ENCODE measurements at places on chromosomes 2 and 18.

GRCh38 chr2:190835303-190835930 lies 45.2 kb upstream of the GLS start:
- DNase-seq = no peak

DNA sequence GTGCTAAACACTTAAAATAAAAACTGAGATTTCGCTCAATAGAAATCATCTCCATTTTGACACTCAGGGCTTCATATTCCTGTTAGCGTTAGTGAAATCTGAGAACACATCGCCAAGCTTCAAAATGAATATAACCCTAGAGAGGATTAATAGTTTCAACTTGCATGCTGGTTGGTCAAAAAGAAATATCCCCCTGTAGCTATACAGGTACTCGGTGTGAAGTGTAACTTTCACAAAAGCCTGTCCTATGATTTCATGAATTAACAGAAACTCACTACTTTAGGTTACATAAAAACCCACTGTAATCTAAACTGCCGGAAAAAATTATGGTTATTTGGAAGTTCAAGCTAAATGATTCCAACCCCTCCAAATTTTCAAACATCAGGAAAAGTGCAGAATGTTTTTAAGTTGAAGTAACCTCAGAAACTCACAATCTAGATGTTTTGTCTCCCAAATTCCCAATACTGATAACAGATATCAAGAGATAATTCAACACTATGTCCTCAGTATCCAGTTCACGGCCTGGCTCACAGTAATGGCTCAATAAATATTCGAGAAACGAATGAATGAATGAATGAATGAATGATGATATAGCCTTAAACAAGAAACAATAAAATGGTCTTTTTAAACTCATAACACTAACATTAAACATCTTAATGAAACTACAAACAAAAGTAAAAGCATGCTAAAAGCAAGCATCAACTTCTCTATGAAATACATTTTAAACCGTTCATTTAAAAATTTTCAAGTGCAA lies 2.5 kb downstream of the TLK1 start:
- DNase-seq = no peak

- DNase-seq = no peak
Measured at GRCh38 chr2:190959911-190960788, 53.8 kb downstream of the STAT1 start.

- DNase-seq = no peak
Measured at GRCh38 chr2:208549546-208550158, 143.1 kb downstream of the PTH2R start.

GRCh38 chr2:53504507-53504906 lies 263.1 kb upstream of the CHAC2 start:
- no peak for DNase-seq

GRCh38 chr18:26685438-26686157 lies 137.2 kb upstream of the KCTD1 start:
- no peak for DNase-seq

DNA sequence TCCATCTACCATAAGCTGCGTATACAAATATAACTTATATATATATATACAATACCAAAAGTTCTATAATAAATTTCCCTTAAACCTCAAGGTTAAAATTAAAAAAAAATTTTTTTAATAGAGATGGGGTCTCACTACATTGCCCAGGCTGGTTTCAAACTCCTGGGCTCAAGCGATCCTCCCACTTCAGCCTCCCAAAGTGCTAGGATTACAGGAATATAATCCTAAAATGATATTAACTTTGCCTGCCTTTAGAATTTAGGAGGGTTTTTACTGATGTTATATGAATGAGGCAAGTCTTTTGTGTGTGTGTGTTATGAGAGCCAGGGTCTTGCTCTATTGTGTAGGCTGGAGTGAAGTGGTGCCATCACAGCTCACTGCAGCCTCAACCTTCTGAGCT lies 49.2 kb downstream of the HNRNPLL start:
- no peak for DNase-seq

GRCh38 chr2:16828828-16829160 lies 163.2 kb upstream of the CYRIA start:
- no peak for DNase-seq

GRCh38 chr2:235416858-235417499 lies 76.9 kb upstream of the AGAP1 start:
- DNase-seq = no peak

- DNase-seq = no peak
Measured at GRCh38 chr18:32427084-32427900, 43.4 kb downstream of the GAREM1 start.

DNA sequence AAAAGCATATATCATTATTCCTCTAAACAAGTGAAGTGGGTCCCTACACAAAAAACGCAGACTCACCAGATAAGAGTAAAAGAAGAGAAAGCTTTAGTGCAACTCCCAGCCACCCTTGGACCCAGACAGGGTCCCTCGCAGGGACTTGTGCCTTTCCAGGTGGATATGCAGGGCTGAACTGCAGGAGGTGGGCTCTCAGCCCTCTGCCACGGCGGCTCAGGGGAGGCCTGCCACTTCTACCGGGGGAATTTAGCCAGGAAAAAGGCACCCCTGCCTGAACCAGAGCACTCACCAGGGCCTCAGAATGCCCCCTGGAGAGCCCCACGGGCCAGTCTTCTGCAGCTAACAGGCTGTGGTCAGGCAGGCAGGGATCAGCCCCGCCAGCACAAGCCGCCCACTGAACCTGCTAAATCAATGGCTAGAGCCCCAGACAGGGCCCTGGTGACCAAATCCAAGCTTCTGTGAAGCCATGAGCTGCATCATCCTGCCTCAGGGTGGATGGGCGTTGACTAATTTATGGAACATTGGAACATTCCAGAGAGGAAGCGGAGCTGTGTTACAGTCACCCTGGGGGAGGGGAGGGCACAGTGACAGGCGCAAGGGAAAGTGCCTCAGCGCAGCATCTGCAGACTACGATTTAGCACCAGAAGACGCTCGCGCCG lies 209.3 kb downstream of the EIPR1 start:
- DNase-seq = no peak

DNA sequence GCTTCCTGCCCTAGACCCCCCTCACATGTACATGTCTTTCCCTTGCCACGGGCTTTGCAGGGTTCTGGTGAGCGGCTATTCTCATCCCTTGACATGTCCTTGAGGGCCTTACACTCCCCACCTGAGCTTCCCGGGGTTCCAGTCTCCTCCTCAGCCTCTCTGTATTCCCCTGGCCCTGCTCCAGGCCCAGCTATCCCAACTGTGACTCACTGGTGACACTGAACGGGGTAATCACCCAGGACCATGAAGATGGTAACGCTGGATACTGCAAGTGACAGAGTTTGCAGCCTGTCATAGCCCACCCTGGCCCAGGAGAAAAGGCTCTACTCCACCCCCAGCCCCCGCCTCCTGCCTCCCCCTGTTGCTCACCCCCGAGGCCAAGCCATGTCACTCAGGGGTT lies 27.3 kb downstream of the KIF3C start:
- no peak for DNase-seq

DNA sequence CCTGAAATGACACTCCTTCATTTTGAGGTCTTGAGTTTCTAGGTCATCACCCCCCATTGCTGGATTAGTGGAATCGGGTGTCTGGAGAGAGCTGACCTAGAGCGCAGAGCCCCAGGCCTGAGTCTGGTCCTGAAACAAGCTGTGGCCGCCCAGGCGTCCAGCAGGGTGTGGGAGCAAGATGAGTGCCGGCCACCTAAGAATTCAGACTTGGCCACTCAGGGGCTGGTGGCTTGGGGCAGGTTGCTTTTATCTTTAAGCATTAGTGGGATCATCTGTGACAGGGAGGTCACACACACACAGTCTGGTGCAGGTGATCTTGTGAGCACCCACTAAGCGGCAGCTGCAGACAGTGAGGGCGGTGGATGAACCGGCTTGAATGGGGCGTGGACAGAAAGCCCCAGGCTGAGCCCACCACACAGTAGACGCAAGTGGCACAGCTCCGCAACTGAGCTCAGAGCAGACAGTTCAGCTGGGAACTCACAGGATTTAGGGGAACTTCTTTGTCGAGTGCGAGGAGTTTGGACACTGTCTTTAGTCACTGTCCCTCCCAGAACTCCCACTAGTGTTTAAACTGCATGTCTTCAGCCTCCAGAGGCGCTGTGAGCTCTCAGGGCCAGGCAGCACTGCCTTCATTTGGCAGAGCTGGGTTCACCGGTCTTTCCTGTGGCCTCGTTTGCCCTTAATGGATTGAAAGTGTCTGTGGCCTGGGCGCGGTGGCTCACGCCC lies 21.5 kb downstream of the ITGB1BP1 start:
- DNase-seq = no peak

- no peak for DNase-seq
Measured at GRCh38 chr2:140248623-140249022, 1468.4 kb upstream of the NXPH2 start.

DNA sequence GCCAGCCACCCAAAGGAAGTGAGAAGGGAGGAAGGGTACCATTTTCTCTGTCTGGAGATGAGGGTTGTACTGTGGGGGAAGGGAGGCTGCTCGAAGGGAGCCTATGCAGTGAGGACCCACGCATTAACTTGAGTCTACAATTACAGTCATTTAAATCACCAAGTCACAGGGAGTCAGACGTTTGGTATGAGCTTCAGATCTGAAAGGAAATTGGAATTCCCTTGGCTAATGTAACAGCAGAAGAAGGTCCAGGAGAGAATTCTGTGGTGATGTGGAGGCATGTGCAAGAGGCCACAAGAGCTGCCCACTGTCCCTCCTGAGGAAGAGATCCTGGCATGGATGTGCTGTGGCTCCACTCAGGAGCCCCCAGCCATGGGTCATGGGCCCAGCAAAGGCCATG lies 22.5 kb downstream of the DAPL1 start:
- no peak for DNase-seq

DNA sequence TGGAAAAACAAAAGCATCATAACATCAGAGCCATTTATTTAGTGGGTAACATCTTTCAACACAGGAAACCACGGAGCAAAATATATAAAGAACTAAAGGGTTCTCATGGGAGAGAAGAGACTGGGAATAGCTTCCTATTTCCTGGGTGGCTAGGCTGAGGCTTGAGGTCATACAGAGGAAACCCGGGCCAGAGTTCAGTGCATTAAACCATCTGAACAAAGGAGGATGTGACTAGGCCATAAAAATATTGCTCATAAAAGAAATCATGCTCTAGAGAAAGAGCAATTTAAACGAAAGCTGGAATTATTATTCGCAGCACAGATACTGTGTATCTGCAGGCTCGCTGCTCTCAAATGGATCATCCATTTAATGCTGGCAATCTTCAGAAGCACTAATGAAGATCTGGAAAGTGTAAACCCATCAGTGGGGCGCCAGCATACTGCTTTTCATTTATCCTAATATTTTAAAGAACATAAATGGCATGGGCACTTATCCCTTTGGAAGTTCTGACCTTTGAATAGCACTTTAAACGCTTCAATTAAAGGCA lies 83.3 kb downstream of the GALNT14 start:
- DNase-seq = no peak

GRCh38 chr18:68152770-68153169 lies 562.1 kb downstream of the TMX3 start:
- DNase-seq = no peak

GRCh38 chr2:150441784-150442183 lies 45.7 kb downstream of the RND3 start:
- DNase-seq = no peak

DNA sequence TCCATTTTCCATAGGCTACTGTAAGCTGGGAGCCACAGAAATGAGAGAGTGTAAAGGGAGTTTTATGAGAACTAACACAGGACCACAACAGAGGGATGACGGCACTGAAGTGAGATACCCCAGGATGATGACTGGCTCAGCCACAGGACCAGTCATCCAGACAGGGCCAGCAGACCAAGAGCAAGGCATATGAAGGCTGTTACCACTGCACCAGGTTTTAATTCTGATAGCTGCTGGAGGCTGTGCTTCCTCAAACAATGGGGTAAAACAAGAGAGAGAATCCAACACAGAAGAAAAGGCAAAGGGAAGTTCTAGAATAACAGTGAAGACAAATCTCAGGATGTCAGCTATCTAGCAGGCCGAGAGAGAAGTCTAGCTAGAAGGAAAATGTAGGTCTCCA lies 94.9 kb downstream of the BCL2 start:
- DNase-seq = peak; percentile 48

GRCh38 chr2:165958313-165958960 lies 4.9 kb upstream of the TTC21B start:
- no peak for DNase-seq

DNA sequence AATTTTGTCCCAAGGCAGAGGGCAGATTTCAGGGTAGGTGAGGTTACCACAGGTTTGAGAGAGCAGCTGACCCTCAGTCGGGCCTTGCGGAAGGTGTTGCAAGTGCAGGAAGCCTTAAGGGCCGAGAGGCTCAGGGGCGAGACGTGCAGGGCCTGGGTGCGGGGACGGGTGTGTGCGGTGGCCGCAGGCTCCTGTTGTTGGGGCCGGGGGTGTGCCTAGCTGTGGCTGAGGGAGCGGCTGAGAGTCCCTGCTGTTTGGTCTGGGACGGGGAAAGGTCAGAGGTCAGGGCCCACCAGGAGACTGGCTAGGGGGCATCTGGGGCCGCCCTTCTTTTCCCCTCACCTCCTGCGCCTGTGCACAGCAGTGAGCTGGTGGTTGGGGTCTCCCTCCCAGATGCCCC lies 52.5 kb downstream of the NTSR2 start:
- no peak for DNase-seq

DNA sequence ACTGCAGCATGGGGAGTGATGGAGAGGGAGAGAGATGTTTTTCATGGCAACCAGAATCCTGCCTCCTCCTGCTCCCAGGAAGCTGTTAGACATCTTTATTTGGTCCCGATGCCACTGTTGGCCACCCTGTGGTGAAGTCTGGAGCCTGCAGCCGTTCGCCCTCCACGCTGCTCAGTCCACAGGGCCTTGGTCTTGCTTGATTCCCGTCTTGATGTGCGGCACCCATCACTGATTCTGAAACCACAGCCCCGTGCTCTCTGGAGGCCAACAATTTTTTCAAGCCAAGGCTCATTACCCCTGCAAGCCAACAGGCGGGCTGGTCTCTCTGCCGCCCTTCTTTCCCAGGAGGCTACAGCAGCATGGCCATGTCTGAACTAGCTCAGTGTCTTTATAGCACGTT lies 24.5 kb downstream of the SIGLEC15 start:
- DNase-seq = no peak

DNA sequence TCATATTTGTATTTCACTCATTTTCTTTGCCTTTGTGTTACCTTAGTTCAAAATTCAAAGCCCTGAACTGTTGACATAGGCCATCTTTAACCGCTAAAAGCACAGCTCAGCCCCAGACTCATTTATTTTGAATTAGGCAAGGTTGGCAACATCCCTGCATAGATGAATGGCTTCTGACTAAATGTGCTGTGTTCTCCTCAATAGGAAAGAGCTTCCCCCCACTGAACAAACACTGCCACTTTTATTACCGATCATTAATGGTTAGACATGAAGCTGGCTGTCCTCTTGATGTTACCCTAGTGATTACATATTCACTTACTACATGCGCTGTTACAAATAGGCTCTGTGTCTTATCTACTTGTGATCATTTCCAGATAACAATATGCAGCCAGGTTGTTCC lies 170.7 kb downstream of the ADCYAP1 start:
- DNase-seq = no peak

GRCh38 chr2:138060301-138060635 lies 96.0 kb downstream of the HNMT start:
- DNase-seq = no peak

DNA sequence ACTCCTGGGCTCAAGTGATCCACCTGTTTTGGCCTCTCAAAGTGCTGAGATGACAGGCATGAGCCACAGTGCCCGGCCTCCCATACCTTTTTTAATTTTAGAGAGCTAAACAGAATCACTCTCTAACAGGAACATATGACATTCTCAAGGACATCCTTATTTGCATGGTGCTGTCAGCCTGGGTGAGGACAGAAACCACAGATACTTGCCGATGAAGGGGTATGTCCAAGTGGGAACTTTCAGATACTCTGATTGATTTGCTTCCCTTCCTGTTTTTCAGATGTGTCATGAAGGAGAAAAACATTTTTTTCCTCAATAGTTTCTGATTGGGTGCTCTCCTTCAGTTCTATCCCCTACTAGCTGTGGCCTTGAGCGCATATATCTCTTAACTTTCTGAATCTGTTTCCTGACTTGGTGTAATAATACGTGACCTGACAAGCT lies 49.6 kb downstream of the MYO3B start:
- DNase-seq = no peak

Measured in stimulated activated CD4-positive, alpha-beta T cell treated with anti-CD3 and anti-CD28 coated beads, Interleukin-4, amount 100 ng/mL, for 4 hours (primary cell).